ENCODE measurements at places on chromosomes 6 and 20.
A peak's percentile ranks its signal among the peaks of the same experiment; 100 is the strongest.

- no peak for DNase-seq
Observed at GRCh38 chr6:74853991-74854390, 351.9 kb downstream of the COL12A1 start.

DNA sequence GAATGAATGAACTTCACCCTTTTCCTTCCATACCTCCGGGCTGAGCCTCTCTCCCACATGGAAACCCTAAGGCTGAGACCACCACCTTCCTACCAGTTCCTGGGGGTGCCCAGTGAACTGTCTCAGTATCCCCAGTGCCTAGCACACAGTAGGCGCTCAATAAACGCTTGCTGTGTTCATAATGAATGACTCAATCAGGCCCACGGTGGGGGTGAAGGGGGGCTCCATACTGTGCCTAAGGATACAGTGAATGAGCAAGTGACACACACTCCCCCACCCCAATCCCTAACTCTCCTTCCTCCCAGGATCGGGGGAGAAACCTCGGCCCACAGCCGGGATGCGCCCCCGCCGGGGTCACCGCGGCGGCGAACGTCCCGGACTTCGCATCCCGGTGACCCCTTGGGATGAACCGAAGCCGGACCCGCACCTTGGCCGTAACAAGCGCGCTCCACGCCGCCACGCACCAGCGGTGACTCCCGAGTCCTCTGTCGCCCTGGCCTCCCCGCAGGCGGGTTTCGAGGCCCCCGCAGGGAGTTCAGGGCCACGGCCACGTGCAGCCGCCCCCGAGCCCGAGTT lies 592 bp downstream of the KCNG1 start:
- DNase-seq: no peak

DNA sequence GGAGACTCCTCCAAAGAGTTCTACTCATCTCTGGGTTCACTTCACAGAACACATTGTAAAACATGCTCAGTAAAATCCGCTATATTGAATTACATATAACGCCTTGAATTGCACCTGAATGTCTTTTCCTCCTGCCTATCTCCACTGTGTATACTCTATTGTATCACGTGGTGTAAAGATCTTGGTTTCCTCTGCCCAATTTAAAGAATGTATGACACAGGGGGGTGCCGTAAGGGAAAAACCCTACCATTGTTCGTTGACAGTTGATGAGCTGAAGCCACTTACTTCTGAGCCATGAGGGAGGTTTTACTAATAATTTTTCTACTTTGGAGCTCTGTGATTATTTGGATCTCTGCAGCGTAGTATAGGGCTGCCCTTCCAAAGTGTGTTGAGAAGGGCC lies 6.0 kb downstream of the ASF1A start:
- no peak for DNase-seq

GRCh38 chr20:10347086-10347880 lies 86.7 kb downstream of the MKKS start:
- no peak for DNase-seq

DNA sequence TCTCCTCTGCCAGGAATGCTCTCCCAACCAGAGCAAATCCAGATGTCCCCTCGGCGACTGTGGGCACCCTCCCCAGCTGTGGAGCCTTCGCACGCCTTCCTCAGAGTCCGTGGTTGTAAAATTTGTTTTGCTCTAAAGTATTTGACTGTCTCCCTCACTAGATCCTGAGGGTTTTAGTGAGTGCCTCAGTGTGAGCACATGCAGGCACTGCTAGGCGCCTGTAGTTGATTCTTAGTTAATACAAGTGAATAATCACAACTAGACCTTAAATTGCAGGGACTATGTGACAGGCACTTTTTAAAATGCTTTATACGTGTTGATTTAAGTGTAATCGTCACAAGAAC lies 680 bp upstream of the MTCH1 start:
- no peak for DNase-seq

DNA sequence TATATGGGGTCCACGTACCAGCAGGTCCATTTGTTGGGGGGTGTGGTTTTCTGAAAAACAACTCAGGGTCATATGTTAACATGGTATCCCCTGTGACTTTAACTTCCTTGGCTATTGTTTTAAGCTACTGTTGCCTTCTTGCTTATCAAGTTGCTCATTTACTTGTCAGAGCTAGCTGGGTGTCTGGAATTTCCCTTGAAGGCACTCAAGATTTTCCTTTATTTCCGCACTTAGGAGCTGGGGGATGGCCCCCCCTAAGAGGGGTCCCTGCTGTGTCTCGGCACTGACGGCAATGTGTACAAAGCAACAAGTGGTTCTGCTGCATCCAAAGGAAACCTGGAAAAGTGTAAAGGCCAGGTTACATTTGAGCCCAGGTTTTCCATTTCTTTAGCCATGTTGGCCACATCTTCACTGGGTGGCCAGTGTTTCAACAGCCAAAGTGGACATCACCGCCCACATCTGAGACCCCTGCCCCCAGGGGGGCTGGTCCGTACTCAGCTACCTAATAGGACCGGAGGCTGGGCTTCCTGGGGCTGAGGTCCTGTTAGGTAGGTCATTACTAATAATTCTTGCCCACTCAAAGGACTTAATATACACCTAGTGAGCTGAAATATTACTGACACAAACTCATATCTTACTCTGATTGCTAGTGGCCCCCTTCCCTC lies 24.8 kb upstream of the SYNDIG1 start:
- no peak for DNase-seq

DNA sequence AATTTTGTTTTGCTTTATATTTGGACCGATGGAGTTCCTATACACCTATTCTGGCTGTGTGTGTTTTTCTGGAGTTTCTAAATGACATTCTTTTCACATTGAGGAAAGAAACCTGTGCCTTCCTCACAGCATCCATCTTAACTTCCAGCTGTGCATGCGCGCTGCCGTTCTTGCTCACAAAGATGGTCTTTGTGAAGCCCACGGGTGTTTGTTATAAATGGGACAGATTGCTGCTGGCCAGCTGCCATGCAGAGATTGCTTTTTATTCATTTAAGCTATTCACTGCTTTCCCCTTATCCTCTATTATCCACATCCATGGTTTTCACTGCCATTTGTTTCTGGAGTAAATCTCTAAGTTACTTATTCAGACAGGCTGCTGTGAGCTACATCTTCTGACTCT lies 54.2 kb downstream of the SYNDIG1 start:
- DNase-seq: peak; percentile 40

DNA sequence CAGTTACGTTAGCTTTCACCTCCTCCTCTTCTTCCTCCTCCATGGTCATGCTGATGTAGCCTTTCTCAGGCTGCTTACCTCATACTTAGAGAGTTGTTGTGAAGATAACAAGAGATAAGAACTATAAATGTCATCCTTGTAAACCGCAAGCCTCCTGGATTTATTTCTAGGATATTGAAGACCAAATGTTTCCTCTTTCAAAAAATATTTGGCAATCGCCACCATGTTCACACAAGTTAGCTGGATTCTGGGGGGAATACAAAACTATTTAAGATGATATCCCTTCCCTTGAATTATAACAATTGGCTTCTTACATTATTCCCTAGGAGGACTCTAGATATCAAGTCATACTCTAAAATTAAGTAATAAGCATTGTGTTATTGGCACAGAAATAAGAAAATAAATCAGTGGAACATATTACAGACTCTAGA lies 99.8 kb upstream of the PLEKHG1 start:
- peak; percentile 32 for DNase-seq

- DNase-seq: no peak
Observed at GRCh38 chr20:62477669-62478455, 2.1 kb upstream of the GATA5 start.

- peak; percentile 21 for DNase-seq
Observed at GRCh38 chr6:143529095-143529494, 17.6 kb upstream of the FUCA2 start.

- DNase-seq: peak; percentile 84
Observed at GRCh38 chr6:139334806-139335446, 39.5 kb downstream of the CITED2 start.

- no peak for DNase-seq
Observed at GRCh38 chr6:72653026-72653425, 31.2 kb downstream of the KCNQ5 start.

DNA sequence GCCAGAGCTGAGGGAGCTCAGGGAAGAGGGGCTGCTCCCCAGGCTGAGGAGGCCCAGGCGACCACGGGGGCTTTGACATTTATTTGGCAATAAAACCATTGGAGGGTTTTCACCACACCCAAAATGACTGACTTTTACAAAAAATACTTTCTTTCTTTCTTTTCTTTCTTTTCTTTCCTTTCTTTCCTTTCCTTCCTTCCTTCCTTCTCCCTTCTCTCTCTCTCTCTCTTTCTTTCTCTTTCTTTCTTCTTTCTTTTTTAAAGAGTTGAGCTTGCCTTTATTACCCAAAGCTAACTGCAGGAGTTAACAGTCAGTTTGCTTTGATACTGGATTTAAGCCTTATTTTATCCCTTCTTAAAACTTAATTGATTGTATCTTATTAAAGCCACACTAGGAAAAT lies 17.2 kb downstream of the SNX9 start:
- no peak for DNase-seq
